ENCODE measurements at places on chromosomes 16 and 17.

GRCh38 chr16:11257131-11257938 is 1.3 kb upstream of the SOCS1 start:
- DNase-seq = peak; percentile 89

DNA sequence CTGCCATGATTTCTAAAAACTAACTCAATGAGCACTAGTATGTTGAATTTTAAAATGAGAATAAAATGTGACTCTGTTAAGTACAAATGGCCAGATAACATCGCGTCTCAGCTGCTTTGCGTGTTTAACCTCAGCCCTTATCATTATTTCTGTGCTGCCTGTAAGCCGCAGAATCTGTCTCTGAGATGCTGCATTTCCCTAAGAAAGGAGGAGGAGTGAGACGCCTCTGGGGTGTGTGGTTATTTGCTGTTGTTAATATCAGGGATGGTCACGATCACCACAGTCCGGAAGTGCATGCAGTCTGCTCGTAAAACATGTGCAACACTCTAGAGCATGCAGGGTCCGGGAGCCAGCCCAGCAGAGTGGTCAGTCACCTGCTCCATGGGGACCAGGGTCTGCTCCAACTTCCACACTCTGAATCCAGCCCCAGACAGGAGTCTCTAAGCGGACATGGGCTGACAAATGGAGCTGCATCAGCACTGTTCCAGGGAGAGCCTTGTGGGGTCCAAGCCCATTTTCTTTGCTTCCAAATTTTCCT is 342.5 kb downstream of the MAF start:
- DNase-seq = no peak

GRCh38 chr16:3481696-3482658 is 13.3 kb downstream of the C16orf90 start:
- DNase-seq = no peak

- DNase-seq = no peak
These were observed 20.8 kb upstream of the KRT10 start for GRCh38 chr17:40843242-40843641.

- DNase-seq = no peak
These were observed 40.4 kb downstream of the TNRC6A start for GRCh38 chr16:24769806-24770205.

- DNase-seq = no peak
These were observed 48.4 kb upstream of the PABPN1L start for GRCh38 chr16:88914750-88915368.

DNA sequence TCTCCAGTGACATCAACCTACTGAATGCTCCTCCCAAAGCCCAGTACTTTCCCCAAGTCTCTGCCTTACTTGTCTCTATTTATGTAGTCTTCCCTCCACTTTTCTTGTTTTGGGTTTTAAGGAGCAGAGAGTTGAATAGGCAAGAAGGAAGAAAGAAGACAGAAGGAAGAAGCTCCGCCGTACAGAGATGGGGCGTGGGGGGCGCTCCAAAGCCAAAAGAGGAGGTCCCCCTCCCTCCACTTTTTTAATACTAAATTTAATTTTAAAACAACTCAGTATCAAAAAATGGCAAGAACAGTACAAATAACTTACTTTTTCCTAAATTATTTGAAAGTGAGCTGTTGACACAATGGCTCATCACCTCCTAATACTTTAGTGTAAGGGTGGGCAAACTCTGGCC is 4.6 kb downstream of the EFTUD2 start:
- DNase-seq = no peak

DNA sequence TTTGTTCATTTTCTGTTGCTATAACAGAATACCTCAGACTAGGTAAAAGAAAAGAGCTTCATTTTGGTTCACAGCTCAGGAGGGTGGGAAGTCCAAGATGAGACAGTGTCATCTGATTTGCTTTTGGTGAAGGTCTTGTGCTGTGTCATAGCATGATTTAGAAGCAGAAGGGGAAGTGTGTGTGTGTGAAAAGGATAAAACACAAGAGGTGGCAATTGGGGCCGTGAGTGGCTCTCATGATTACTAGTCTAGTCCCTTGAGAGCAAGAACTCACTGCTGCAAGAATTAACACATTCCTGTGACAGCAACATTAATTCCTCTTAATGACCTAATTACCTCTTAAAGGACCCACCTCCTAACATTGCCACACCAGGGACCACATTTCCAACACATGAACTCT is 8.3 kb downstream of the SLC35G3 start:
- peak; percentile 88 for DNase-seq

DNA sequence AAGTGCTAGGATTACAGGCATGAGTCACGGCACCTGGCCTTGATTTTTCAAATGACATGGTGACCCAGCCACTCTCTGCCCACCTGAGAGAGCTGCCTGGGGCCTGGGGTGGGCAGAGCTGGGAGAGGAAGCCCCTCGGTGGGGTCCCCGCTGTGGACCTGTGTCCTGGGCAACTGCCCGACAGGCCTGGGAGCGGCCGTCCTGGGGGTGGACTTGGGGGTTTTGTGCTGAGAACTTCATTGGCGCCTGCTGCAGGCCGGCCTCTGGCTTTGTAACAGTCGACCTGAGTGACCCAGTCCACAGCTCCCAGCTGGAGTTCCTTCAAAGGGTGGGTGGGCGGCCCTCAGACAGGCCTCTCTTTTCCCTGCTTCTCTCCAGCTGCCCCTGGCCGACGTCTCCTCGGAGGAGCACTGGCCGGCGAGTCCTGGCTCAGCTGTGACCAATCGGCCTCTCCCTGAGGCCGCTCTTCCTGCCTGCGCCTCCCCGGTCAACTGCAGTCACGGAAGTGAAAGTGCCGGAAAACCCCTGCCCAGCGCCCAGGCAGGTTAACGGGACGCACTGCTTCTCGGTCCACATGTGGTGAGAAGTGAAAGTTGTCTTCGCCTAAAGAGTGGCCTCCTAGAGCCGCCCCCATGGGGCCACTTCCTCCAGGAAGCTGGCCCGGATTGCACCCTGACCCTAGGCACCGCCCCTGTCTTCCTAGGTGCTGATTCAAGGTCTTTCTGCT is 5.5 kb downstream of the CBFA2T3 start:
- peak; percentile 95 for DNase-seq

DNA sequence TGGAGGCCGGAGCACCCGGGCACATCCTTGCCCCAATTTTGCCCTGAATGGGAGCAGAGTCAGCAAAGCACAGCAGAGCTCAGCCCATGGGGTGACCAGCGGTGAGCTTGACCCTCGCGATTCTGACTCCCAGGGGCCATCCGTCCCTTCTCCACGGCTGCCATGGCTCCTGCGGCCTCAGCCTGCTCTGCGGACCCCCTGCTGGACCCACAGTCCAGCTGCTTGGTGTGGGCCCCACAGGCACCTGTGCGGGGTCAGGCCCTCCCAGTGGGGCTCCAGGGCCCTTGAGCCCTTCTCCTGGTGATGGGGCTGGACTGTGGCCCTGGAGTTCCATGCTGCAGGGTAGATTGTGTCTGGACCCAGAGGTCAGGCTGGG is 144.2 kb downstream of the ENGASE start:
- DNase-seq = no peak

DNA sequence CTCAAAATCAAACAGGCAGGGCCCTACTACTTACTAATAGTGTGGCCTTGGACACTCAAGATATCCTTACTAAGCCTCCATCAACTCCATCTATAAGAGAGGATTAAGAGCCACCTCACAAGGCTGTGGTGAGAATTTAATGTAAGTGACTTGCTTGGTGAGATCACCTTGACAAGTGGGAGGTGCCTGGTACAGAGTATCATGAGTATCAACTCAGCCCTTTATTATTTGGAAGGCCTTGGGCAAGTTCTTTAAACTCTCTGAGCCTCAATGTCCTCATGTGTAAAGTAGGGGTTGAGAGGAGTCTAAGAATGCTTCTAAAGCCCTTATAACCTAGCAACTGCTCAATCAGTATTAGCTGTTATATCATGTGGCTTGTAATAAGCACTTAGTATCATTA is 15.0 kb downstream of the THUMPD1 start:
- no peak for DNase-seq

DNA sequence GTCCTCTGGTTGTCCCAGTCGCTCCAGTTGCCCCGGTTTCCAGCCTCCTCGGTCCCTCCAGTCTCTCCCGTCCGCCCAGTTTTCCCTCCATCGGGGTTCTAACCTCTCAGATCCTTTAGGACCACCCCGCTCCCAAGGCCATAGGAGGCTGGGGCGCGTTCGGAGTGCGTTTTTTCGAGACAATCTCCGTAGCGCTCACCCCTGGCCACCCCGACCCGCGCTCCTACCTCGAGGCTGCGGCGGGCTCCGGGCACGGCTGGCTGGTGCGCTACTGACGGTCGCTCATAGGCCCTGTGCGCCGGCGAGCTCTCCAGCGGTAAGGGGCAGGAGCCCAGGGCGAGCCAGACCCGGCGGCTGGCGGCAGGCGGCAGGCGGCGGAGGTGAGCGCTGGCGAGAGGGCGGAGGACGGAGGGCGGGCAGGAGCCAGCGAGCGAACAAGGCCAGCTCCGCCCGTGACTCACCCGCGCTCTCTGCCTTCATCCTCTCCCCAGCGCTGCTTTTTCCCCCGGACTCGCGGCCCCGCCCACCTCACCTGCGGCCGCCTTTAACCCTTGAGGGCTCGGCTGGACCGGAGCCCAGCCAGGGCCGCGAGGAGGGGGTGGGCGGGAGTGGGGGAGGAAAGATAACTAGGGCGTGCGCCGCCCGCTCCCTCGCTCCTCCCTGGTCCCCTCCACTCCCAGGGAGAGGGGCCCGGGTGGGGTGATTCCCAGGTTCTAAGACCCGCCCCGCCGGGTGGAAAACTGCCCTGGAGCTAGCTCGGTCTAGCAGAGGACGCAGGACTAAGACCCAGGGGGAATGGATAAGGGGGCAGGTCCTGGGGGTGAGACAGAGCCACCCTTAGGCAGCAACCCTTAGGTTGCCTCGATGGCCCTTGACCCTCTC is at the start of gene SP6:
SP6 (minus strand) TSS at position 472 of the 882 bp plus-strand sequence. CDS start 2,734 bp downstream, outside the sequence.
- peak; percentile 37 for DNase-seq

DNA sequence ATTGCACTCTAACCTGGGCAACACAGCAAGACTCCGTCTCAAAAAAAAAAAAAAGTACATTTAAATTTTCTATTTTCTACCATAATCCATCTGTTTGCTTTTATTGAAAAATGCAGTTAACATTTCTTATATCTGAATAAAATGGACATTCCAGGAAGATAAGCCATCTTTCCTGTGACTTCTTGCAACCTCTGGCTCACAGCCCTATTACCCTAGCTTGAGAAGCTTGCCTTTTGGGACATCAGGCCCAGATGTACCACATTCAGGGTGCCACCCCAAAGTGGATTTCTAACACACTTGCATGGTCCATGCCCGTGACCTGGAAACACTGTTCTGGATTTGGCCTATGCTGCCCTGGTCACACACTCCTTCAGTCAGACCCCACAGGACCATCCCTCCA is 30.1 kb upstream of the DDX52 start:
- DNase-seq = no peak

DNA sequence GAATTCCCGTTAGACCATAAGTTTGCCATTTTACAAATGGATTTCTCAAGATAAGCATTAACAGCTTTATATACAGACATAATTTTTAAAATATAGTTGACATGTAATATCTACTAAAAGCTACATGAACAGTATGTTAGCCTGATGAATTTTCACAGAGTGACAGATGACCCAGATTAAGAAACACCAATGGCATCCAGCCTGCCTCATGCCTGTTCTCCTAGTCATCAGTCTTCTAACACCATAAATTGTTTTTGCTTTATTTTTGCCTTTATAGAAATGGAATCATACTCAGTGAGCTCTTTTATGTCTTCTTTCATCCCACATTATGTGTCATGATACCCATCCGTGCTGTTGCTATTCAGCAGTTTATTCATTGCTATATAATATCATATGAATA is 80.0 kb downstream of the ATF7IP2 start:
- no peak for DNase-seq

- DNase-seq = no peak
These were observed 370.1 kb upstream of the PMFBP1 start for GRCh38 chr16:72542102-72542501.

GRCh38 chr17:79955167-79955549 is 80.5 kb downstream of the TBC1D16 start:
- no peak for DNase-seq
